ENCODE measurements at places on chromosomes 5 and 9.

- peak; percentile 80 for DNase-seq
Measured at GRCh38 chr9:127199001-127199791, 65.4 kb upstream of the GARNL3 start.

- DNase-seq: no peak
Measured at GRCh38 chr5:126680191-126680817, 79.6 kb downstream of the PHAX start.

GRCh38 chr9:83956436-83957247, 23.4 kb downstream of the HNRNPK start:
- DNase-seq: peak; percentile 67

DNA sequence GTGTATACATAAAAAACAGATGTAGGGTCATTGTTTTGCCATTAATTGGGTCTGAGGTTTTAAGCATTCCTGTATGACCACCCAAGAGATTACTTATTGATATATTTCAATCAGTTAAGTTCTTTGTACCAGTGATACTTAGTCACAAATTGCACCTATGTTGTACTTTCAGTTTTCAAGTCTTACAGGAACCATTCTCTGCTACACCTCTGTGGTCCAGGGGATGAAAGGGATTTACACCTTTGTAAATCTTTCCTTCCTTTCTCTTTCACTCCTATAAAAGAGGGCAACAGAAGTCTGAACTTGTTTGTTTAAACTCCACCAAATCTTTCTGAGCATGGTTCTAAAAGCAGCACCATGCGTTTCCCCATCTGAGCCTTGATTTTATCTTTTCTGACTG, 86.1 kb downstream of the DEPDC1B start:
- DNase-seq: peak; percentile 13

DNA sequence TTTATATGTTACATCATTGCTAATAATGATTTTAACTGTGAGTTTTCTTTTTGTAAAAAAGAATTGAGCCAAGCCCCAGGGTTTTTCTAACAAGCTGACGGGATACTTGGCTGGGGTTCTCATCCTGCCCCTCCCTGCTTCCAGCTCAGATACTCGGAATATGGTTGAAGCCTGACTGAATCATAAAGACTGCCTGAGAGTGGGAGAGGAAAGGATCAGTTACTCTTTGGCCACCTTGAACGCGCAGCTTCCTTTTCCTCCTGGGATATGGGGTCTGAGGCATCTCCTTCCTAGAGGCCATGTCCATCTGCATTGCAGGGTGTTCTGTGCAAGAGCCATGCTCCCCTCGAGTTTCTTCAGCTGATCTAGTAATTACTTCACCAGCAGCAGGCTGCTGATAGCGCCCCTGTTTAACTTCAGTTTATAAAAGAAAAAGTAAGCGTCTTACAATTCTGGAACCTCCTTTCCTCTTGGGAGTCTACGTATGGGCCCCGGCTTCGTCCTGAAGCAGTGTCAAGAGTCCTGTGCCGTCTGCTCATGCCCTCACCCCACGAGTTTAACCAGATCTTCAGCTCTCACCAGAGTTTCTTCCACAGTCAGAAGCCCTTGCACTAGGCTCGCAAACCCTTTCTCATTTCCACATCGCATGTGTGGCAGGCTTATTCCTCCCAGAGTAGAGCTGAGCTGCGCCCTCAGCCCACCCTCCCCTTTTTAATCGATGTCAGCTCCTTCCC, 130.0 kb downstream of the MVB12B start:
- no peak for DNase-seq
